ENCODE measurements at places on chromosomes 13 and 19.

- DNase-seq = no peak
Measured at GRCh38 chr19:33501693-33502356, 19.8 kb downstream of the PEPD start.

DNA sequence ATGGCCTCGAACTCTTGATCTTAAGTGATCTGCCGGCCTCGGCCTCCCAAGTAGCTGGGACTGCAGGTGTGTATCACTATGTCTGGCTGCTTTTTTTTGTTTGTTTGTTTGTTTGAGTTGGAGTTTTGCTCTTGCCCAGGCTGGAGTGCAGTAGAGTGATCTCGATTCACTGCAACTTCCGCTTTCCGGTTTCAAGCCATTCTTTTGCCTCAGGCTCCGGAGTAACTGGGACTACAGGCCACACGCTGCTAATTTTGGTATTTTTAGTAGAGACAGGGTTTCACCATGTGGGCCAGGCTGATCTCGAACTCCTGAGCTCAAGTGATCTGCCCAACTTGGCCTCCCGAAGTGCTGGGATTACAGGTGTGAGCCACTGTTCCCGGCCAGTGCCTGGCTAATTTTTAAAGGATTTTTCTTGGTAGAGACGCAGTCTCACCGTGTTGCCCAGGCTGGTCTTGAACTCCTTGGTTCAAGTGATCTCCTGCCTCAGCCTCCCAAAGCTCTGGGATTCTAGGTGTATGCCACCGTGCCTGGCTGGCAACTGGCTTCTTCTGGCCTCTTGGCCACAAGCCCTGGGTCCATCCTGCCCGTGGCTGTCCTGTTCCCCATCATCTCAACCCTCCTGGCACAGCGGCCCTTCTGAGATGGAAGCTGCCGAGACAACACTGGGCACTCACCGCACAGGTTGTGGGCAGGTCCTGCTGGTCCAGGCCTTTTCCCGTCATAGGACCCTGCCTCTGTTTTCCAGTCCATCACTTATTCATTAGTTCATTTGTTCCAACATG, 11.5 kb downstream of the TECR start:
- no peak for DNase-seq

DNA sequence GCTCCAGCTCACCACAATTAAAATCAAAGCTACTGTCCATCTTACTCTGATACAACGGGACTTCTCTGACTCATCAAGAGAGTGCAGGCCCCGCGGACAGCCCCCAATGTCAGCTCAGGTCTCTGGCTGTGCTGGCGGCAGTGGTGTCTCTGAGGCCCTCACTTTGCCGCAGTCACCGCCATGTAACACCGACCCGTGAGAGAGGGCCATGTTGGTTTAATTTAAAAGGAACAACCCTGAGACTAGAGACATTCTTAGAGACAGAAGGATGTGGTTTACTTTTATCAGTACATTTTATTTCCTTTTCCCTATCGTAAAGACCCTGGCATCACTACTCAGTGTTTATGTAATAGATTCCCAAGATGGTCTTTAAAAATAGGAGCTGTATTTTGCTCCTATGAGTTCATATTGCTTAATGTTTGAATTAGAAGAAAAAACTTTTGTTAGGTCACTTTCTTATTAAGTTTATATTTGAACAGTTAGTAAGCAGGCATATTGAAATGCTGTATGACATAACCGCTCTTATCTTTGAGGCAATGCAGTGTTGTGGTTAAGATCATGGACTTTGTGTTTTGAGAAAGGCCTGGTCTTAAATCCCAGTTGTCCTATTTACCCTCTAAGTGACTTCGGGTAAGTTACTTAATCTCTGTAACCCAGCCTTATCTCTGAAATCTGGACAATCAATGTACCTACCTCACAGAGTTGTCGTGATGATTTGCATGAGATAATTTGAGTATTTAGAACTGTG, 23.4 kb downstream of the DGKH start:
- no peak for DNase-seq

DNA sequence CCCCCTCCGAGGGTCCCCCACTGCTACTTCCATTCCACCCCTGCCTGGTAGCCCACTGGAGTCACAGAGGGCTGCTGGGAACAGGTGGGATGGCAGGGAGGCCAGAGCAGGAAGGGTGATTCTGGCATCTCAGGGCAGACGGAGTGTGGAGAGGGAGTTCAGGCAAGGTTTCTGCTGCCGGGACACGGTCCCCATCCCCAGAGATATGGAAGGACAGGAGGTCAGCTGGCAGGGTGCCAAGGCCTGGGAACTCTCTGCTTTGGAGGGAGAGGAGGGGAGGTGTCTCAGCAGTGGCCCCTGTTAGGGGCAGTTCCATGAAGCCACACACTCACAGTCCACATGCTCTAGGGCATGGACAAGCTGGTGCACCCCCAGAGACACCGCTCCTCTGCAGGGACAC, 68.1 kb downstream of the CHST8 start:
- no peak for DNase-seq

DNA sequence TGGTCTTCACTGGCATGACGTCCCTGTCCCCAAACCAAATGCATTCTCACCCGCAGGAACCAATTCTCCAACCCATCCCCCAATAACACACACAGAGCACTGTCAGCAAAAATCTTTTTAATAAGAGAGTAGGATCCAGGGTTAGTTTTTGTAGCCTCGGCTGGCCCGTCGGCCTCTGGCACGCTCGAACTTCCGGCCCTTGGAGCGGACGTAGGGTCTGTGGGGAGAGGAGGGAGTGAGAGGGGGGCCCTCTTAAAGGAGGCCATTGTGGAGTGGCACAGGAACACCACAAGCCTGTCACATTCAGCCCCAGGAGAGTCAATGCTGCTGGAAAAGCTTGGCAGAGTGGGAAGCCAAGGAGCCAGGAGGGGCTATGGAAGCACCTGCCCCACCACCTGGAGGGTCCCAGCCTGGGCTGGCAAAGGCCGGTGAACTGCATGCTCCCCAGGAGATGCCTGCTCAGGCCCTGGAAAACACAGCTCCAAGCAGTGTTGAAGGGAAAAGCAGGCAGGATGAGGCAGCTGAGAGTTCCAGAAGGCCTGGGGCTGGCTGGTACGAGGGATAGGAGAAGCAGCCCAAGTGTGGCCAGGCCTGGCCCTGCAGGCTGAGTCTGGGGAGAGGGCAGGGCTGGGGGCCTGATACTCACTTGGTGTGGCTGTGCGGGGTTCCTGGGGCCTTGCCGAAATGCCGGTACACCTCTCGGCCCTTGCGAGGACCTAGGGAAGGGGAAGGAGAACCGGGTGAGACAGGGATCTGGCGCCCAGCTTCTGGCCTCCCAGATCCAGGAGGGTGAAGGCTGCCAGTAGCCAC, 560 bp upstream of the FAM83E start:
- DNase-seq = no peak

- DNase-seq = no peak
Measured at GRCh38 chr13:83810136-83810535, 72.1 kb downstream of the SLITRK1 start.

- no peak for DNase-seq
Measured at GRCh38 chr19:42148266-42148665, 16.0 kb upstream of the POU2F2 start.

DNA sequence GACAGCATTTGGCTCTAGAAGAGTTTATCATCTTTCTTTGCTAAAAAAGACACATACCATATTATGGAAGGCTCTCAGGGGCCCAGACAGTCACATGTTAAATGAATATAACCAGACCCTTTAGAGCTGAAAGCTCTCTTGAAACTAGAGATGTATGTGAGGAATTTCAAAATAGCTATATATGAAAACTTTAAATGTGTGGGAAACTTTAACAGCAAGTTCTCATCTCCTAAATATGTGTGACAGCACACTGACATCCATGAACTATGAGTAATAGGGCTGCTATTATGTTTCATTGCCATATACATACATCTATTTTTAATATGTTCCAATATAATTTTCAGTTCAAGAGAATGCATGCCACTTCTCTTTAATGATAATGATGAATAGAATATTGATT, 509.5 kb downstream of the GPC6 start:
- no peak for DNase-seq

DNA sequence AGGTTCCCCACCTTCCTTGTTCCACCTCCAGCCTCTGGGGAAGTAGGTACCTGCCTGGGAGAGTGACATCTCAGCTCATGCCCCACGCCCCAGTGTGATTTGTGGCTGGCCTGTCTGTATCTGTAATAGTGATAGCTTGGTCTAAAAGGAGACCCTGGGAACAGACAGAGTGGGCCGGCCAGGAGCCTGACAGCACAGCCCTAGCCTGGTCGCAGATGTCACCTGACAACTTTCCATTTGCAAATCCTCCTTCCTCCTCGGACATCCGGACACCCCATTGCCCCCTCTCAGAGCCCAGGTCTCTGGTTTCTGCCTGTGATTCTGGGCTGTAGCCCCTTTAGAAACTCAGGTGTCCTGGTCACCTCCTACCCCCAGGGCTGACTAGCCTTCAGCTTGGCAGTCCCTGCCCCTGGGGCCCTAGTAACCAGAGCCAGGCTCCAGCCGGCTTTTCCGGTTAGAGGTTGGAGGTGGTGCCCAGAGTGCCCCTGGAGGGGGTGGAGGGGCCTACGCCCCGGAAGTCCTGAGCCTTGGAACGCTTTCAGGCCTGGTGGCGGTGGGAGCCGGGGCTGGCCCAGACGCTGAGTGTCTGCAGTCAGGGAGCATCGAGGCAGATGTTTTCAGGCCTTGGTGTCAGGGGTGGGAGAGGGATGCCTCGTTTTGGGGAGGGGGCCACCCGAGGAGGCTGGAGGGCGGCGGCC, 6.5 kb downstream of the LRRC8E start:
- DNase-seq = no peak

DNA sequence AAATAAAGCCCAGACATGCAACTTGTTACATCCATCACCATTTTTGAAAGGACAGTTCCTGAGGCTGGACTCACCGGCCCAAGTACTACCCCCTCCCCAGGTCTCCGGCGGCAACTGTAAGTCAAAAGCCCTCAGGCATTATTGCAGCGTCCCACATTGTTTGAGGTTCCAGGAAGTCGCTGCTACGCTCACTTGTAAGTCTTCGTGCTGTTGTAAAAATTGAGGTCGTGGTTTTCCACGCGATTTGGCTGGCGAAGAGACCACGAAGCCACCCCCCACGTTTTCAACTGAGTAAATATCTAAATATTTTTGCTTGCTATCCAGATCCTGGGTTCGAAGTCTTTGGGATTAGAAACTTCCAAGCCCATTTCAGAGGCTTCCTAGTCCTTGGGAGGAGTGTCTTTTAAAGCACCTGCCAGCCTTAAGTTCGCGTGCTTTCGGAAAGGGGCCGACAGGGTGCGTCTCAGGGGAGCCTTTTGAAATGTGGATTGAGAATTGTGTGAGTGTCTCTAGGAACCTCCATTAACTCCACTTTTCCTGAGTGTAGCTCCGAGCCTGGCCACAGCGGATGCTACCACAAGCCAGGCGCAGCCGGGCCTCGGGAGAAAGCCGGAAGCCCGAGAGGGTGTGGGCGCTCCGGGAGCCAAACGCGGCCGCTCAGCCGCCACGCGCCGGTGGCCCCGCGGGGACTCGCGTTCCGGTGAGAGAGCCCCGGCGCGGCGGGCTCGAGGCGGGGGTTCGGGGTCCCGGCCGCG, 434 bp upstream of the FNDC3A start:
- DNase-seq = peak; percentile 7

- DNase-seq = peak; percentile 58
Measured at GRCh38 chr19:55179606-55180484, at the start of gene SYT5. SYT5 (minus strand) TSS chr19:55180289; CDS start chr19:55179041, 1,248 bp downstream.

DNA sequence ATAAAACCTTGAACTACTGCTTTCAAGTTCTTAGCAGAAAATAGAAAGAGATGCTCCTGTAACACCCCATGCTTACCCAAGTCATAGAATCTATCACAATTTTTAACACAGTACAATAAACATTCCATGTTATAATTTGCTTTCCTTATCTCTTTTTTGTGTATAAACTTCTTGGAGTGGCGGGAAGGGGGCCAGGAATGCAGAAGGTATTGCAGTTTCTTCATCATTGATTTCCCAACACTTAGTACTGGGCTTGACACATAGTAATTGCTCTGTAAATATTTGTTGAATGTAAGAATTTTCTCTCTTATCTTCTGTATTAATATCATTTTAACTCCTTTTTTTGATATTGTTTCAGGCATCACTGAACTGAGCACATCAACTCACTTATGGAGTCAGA, 535.8 kb downstream of the KCTD12 start:
- no peak for DNase-seq

- no peak for DNase-seq
Measured at GRCh38 chr13:111319521-111319920, 921 bp upstream of the TEX29 start.

DNA sequence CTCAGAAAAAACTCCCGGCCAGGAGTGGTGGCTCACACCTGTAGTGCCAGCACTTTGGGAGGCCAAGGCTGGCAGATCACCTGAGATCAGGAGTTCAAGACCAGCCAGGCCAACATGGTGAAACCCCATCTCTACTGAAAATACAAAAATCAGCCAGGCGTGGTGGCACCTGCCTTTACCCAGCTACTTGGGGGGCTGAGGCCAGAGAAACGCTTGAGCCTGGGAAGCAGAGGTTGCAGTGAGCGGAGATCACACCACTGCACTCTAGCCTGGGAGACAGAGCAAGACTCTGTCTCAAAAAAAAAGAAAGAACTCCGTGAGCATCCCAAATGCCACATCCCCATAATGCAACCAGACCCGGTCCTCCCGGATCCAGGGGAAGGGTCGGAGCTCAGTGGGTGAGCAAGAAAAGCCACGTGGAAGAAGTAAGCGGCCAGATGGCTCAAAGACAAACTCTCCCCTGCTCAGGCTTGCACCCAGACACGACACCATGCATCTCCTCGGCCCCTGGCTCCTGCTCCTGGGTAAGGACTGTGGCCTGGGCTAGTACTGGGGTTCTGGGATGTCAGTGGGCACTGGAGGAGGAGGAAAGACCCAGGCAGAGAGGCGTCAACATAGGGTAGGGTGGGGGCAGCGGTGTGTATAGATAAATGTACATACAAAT, 2.7 kb downstream of the CD22 start:
- DNase-seq = no peak

GRCh38 chr13:73578251-73578875, 519.6 kb downstream of the KLF5 start:
- DNase-seq = no peak
